NCI-H2227 treated with DMSO at 0.1 percent for 48 hours (cell line): ENCODE measurements at places on chromosomes 12 and 14.

- DNase-seq, result no peak
These were observed 51.1 kb downstream of the GAS2L3 start for GRCh38 chr12:100624571-100624970.

DNA sequence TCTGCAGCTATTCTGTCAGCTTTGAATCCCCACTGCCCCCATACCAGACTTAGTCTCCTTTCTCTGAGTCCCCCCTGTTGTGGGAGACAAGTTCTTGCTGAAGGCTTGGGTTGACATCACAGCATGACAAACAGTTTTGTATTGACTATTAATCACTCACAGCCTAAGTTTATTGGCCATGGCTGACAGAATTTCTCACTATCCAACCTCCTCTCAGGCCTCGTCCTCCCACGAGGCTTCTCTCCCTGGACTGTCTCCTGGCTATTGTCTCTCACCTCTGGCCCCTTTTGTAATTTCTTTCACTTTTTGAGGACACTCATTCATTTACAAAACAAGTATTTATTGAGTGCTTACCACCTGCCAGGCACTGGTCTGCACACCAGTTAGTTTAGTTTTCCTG lies 35.2 kb upstream of the DCD start:
- no peak for DNase-seq

- peak; percentile 72 for DNase-seq
These were observed 2.7 kb upstream of the CDKN1B start for GRCh38 chr12:12714276-12715021.

DNA sequence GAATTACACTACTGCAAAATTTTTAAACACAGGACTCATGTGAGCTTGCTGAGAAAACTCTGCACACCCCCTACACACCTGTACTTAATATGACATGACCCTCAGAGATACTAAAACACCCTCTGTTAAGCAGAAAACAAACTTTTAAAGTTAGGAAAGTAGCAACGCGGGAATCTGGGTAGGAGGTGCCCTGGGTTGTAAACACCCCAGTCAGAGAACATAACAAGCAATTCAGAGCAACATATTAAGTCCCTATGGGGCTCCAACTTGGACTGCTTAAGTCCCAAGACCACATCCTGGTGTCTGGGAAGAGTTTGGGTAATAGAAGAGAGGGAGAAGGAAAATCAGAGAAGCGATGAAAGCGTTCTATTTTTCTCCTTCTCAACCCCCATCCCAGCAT lies 1.2 kb downstream of the ATF7 start:
- DNase-seq, result no peak
